ENCODE measurements at places on chromosomes 2 and 18. TPM values are rescaled to one million over a fixed set of nuclear protein-coding genes. Genes with fewer than 3 reads are reported as not detected.

Gene FRZB
- 5.5 TPM for total RNA-seq

Gene GYPC
- 25.4 TPM for total RNA-seq

Gene SPP2
- not detected for total RNA-seq

Gene GLI2
- total RNA-seq = 1.2 TPM

Gene BCL11A
- total RNA-seq = 71.5 TPM

Gene SAG
- 1.4 TPM for total RNA-seq

Gene CFAP221
- 25.4 TPM for total RNA-seq

Gene BOLL
- total RNA-seq = 1.4 TPM

Gene SOWAHC
- total RNA-seq = 27.7 TPM

Gene SOS1
- total RNA-seq = 36.0 TPM

Gene NFU1
- 60.9 TPM for total RNA-seq

Gene CYP26B1
- total RNA-seq = 2.1 TPM

Gene RGPD6
- total RNA-seq = 112 TPM

Gene GAD1
- 163 TPM for total RNA-seq

Gene IKZF2
- total RNA-seq = 17.8 TPM

Gene IGFBP2
- 98.7 TPM for total RNA-seq

Gene SOCS6
- 48.2 TPM for total RNA-seq

Gene FAM161A
- 26.5 TPM for total RNA-seq

Gene DSC1
- total RNA-seq = not detected

Gene LYPD6B
- 5.8 TPM for total RNA-seq

Gene C2orf81
- 0.92 TPM for total RNA-seq

Gene ASB18
- total RNA-seq = 1.6 TPM

Gene IL36A
- total RNA-seq = not detected

Gene KCNIP3
- total RNA-seq = 12.7 TPM

Gene WDR12
- 26.8 TPM for total RNA-seq

Gene HSPD1
- total RNA-seq = 210 TPM

Gene KRCC1
- total RNA-seq = 16.4 TPM

Gene NETO1
- total RNA-seq = 50.7 TPM
